ENCODE measurements at places on chromosomes 16 and 17. TPM values are rescaled to one million over a fixed set of nuclear protein-coding genes. Genes with fewer than 3 reads are reported as not detected.

SECTM1 gene
- 3.3 TPM for total RNA-seq

CD300E gene
- total RNA-seq: 0.17 TPM

RPRML gene
- 0.40 TPM for total RNA-seq

CACNG4 gene
- total RNA-seq: 26.6 TPM

ASGR1 gene
- 4.3 TPM for total RNA-seq

PRKCA gene
- total RNA-seq: 48.9 TPM

ZNF469 gene
- 3.2 TPM for total RNA-seq

Data from spinal cord (tissue), 10 donors.